ENCODE measurements at places on chromosomes 2 and 18.

DNA sequence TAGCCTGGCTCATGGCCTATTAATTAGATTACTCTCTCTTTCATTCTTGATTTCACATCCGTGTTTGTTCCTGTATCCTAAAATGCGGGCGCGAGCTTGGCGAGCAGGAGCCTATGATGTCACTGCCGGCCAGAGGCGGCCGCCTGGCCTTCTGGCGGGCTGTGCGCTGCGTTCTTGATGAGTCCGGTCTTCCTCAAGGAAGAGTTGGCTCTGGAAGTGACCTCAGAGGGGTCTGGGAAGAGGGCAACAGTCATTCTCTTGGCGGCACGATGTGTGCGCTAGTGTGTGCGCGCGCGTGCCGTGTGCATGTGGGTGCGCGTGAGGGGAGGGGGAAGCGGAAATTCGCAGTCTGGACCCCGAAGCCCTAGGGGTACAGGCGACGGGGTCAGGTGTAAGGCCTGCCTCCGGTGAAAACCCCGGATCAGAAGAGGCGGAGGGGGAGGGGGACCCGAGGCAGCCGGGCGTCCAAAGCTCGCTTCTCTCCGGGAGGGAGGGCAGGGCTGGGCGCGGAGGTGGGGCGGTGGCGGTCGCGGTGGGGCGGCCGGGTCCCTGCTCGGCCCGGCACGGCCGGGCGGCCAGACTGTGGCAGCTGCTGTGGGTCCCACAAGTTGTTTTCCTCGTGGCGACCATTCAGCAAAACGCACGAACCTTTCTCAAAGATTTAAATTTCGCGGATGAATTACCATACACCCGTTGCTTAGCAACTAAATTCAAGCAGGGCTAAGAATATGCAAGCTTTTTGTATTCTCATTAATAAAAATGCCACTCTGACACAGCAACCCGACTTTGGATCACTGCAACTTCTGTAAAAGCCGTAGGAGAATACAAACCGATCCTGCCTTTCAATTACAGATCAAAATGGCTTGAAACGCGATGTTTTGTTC is 8.4 kb downstream of the POU3F3 start:
- peak; percentile 70 for DNase-seq

DNA sequence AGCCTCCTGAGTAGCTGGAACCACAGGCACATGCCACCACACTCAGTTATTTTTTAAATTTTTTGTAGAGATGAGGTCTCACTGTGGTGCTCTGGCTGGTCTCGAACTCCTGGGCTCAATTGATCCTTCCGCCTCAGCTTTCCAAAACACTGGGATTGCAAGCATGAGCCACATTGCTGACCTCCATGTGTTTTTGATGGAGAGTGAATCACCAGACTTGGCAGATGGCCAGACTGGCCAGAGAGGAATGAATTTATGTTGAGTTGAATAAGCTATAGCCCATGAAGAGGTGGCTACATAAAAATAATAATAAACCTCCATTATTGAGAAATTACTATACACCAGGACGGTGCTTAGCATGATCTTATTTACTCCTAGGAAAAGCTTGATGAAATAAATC is 91.5 kb downstream of the MREG start:
- peak; percentile 73 for DNase-seq

- no peak for DNase-seq
Measured at GRCh38 chr2:195307751-195308150, 349.3 kb upstream of the SLC39A10 start.

GRCh38 chr2:176096986-176097819 is 2.4 kb upstream of the HOXD12 start:
- DNase-seq = peak; percentile 76

DNA sequence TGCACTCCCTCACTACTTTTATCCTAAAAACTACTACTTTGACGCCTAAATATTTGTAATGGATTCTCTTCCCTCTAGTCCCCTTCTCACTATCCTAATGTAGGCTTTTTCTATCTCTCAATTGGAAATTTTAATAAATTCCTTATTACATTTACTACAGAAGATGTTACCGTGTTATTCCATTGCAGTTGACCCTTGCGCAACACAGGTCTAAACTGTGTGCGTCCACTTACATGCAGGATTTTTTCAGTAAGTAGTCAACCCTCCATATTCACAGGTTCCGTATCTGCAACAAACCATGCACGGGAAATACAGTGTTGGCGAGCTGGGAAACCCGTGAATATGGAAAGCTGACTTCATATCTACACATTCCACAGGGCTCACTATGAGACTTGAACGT is 239.8 kb downstream of the XIRP2 start:
- DNase-seq = no peak

GRCh38 chr2:11303290-11304013 is 41.0 kb downstream of the ROCK2 start:
- DNase-seq = no peak

GRCh38 chr18:48723837-48724236 is 185.0 kb downstream of the CTIF start:
- DNase-seq = no peak

DNA sequence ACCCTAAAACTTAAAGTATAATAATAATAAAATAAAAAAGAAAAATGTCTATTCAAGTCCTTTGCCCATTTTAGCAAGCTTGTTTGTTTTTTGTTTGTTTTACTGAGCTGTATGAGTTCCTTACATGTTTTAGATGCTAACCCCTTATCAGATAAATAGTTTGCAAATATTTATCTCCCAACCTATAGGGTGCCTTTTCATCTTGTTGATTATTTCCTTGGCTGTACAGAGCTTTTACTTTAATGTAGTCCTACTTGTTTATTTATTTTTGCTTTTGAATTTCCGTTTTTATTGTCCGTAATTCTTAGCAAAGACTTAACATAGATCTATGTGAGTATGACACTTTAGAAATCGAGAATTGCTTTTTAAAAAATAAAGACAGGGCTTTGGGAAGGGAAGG is 17.8 kb downstream of the PXDN start:
- no peak for DNase-seq

- DNase-seq = no peak
Measured at GRCh38 chr18:63775166-63775730, at the start of gene SERPINB7. TSS of gene SERPINB7 (plus strand) at chr18:63775418. CDS start at chr18:63782373, 6,955 bp downstream.

- no peak for DNase-seq
Measured at GRCh38 chr18:13492314-13492713, 234.0 kb downstream of the FAM210A start.

- no peak for DNase-seq
Measured at GRCh38 chr18:63834471-63835113, 52.9 kb upstream of the SERPINB2 start.

- DNase-seq = no peak
Measured at GRCh38 chr2:210496512-210496911, 20.0 kb upstream of the LANCL1 start.

DNA sequence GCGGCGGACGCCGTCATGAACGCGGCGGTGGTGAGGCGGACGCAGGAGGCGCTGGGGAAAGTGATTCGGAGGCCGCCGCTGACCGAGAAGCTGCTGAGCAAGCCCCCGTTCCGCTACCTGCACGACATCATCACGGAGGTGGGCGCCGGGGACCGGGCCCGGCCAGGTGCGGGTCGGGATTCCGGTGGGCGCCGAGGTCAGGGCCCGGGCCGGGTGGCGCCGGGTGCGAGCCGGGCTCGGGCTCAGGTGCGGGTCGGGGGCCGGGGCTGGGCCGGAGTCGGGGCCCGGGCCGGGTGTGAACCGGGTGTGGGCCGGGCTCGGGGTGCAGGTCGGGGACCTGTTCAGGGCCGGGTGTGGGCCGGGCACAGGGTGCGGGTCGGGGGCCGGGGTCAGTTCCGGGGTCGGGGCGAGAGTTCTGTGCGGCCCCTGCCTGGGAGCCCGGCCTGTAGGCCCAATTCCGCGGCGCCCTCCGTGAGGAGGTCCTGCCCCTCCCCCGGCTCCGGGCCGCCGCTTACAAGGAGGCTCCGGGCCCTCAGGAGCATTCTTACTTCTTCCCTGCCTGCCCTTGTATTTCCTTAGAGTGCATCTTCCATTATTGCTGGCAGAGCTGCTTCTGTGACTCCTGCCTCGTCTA is 447 bp downstream of the TRAF3IP1 start:
- DNase-seq = peak; percentile 34

- DNase-seq = no peak
Measured at GRCh38 chr18:7490104-7490503, 77.0 kb upstream of the PTPRM start.

GRCh38 chr2:119782308-119783027 is 22.7 kb downstream of the PTPN4 start:
- no peak for DNase-seq

DNA sequence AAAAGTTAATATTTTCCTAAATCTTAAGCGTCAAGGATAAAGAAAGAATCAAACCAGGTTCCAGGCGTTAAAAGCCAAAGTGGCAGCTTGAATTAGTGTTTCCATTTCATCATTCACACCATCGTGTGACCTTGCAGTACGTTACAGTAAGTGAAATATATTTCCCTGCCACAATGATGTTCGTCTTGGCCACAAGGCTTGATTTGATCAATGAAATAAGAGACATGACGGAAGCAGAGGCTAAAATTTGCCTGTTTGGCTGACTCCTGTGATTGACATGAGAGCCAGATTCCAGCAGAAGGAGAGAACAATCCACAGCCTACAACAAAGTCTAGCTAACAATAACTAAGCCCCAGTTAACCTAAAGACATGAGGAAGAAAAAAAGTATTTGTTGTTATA is 62.0 kb downstream of the ASXL2 start:
- no peak for DNase-seq

DNA sequence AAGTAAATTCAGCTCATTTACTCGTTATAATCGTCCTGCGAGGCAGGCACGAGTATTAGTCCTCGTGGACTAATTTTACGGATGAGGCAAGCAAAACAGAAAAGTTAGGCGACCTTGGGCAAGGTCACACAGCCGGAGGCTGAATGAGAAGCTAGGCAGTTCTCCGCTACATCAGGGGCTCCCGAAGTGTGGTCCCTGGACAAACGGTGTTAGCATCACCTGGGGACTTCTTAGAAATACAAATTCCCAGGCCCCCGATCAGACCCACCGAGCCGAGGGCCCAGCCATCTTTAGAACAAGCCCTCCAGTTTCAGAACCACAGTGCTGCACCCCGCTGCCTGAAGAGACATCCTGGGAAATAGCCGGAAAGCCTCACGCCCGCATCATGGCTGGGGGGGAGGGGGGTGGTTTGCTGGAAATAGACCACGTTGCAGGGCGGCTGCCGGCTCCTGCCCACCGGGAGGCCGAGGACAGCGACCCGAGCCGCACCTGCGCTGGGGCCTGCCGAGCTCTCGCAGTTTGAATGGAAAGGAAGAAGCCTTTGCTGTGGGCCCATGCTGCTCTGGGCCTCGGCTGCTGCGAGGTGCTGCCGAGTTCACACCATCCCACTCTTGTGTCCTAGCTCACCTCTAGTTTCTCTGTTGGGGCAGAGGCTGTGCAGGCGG is 72.2 kb downstream of the TFCP2L1 start:
- DNase-seq = no peak

- DNase-seq = no peak
Measured at GRCh38 chr2:96842600-96842999, 1.2 kb downstream of the ANKRD23 start.

- DNase-seq = peak; percentile 8
Measured at GRCh38 chr2:211391189-211391567, 834.8 kb downstream of the CPS1 start.

- DNase-seq = no peak
Measured at GRCh38 chr2:7127156-7127555, 209.9 kb downstream of the RNF144A start.

GRCh38 chr18:6923220-6923619 is 193.7 kb downstream of the ARHGAP28 start:
- no peak for DNase-seq

DNA sequence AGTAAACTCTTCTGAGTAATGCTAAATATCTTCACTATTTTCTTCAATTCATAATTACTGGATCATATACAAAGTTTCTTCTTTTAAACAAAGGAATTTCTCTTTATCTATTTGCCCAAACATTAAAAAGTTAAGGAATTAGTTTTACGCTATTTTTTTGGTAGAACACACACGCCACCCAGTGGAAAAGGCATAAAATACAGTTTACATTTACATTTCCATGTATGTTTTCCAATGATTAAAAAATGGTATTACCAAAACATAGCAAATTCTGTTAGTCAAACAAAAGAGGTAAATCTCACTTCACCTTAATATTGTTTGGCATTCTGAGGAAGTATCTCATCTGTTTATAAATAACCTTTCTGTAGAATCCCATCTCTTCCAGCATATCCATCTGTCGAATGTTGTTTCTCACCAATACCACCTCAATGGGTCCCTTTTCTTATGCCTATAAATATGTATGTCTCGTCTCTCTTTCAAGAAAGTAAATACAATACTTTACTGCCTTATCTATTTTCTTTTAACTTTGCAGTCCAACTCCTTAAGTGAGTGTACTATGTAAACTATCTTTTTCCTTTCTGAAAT is 7.2 kb downstream of the BOLL start:
- DNase-seq = no peak
